Left forelimb (tissue), 1 donor: ENCODE measurements at places on chromosomes 3 and 15.

GRCh38 chr3:71478568-71478967, 105.0 kb downstream of the FOXP1 start:
- DNase-seq = no peak

- no peak for DNase-seq
Observed at GRCh38 chr3:124510290-124510689, 220.0 kb upstream of the UMPS start.

DNA sequence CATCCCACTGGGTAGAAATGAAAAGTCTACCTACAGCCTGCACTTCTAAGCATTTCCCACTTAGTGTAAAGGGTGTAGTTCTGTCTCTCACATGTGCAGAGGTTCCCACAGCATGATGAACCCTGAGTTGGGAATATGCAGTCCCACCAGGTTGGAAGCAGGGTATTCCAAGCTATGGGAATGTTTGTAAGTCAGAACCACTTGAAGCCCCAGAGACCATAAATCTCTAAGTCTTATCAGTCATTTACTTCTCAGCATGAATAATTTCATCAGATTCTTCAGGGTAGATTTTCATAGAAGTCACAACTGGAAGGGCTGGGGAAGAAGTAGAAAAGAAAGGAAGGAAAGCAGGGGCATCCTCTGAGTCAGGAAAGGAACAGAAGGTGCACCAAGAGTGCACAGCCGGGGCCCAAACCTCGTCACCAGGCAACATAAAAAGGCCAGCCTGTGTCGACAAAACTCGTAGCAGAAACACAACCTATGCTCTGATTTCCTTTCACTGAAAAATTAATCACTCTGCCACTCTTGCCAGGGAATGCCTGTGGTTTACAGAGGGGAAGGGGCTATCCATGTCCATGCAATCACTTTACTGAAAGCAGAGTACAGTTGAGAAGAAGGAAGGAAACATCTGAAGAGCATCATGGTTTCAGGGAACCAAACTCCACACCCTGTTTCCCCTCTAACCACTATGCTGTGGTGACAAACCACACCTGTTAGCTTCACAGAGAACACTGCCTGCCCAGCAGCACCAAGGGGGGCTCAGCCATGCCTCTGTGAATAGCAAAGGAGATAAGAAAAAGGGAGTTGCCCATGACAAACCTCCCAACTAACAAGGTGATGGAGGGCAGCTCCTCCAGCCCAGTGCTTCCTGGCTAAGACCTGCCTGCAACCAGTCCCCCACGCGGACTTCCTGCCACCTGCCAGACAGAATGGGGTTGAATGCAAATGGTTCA, 40.5 kb downstream of the SH3BP5 start:
- DNase-seq = no peak

DNA sequence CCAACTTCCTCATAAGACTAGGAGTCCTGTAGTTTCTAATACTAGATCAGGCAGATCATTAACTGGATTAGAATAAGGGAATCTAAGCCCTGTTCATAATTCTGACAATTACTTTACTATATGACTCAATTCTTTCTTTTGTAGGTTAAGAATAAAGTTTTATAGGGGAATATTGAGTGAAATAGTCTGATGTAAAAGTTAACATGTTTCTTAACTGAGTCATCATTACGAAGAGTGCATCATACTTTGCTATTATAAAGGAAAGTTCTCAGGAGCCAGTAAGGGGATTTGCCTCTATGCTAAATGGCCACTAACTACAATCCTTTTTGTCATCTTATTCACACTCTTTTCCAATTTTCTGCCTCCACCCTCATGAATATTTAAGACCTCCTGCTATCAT, 63.1 kb downstream of the POLQ start:
- DNase-seq = no peak

DNA sequence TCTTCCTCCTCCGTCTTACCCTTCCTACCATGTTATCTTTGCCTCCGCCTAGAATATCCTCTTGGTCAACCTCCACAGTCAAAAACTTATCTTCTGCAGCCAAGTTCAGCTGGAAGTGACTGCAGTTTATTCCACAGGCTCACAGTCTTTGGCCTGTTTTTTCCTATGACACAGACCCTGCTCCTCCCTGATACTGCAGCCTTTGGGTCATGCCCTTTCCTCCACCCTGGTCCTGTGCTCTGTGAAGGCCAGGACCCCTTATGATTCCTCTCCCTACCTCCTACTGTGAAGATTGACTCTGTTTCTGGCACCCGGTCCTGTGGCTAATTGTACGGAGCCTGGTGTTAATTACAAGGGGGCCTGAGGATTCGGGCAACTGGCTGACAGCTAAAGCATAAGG, 49.3 kb upstream of the SCN5A start:
- DNase-seq = no peak

GRCh38 chr3:171932153-171932611, 89.0 kb downstream of the TMEM212 start:
- no peak for DNase-seq

DNA sequence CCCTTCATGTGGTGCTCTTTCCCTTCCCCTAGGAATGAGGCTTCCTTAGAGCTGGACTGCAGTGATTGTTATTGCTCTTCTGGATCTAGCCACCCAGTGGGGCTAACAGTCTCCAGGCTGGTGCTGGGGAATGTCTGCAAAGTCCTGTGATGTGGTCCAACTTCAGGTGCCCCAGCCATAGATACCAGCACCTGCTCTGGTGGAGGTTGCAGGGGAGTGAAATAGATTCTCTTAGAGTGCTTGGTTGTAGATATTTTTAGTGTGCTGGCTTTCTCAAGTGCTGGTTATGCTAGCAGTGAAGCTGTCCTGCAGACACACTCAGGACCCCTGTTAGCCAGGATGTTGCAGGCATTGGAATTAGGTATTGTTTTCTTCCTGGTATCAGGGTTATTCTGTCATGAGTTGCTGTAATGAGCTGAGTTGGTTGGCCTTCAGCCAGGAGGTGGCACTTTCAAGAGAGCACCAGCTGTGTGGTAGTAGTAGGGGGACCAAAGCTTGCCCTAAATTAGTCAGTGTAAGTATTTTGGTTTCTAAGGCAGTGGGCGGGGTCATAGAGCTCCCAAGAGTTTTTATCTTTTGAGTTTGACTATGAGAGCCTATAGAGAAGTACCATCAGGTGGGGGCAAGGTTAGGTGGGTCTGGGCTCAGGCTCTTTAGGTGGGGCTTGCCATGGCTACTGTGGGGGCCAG, 317.5 kb upstream of the SGO1 start:
- no peak for DNase-seq

DNA sequence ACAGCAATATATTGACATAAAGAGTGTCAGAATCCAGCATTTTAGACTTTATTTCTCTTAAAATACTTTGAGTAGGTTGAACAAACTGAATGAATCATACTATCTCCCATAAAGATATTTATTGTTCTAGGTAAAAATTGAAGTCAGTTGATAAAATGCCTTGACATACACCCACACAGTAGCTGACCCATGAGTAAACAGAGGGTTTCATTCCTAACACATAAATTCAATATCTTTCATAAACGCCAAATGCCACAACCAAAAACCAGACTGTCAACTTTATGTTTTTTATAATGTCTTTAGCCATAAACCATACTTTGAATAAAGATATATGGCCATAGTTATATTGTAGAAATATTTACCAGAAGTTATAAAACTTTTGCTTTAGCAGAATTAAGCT, 742.4 kb downstream of the NAALADL2 start:
- no peak for DNase-seq

GRCh38 chr3:95883801-95884200, 930.6 kb upstream of the EPHA6 start:
- DNase-seq = no peak

GRCh38 chr15:83430441-83430840, 16.7 kb upstream of the SH3GL3 start:
- no peak for DNase-seq

DNA sequence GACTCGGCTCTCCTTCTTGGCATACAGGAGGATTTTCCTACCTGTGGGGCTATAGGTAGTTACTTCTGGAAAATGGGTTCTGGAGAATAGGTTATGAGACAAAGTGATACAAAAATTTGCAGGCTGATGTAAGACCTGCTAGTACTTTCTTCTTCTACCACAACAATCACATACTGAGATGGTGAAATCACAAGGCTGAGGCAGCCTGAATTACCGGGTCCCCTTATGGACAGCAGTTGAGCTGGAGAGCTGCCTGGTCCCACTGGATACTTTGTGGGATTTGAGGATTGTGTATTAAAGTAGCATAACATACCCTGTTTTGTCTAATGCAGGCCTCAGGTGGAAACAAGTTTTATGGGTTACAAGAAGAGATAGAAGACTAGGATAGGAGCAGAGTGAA, 86.5 kb upstream of the FAM98B start:
- DNase-seq = no peak

- DNase-seq = no peak
Observed at GRCh38 chr3:188673646-188674186, 498.1 kb upstream of the TPRG1 start.

DNA sequence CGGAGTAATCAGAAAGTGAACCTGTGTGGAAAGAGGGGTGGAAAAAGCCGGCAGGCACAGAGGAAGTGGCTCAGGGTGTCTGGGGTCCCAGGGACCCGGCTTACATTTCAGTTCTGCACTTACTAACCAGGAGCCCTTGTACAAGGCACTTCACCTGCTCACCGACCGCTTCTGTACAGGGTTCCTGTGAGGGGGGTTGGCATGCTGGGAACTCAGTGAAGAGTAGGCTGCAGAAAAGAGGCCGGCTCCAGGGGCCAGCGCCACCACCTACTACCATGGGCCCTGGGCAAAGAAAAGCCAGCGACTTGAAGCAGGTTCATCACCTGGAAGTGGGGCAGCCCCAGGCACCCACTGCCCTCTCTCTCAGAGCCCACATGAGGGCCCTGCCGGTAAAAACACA, 6.2 kb downstream of the STIMATE start:
- no peak for DNase-seq

GRCh38 chr3:189737071-189737470, 105.9 kb downstream of the TP63 start:
- DNase-seq = no peak

- DNase-seq = no peak
Observed at GRCh38 chr3:61808526-61808925, 247.2 kb downstream of the PTPRG start.

DNA sequence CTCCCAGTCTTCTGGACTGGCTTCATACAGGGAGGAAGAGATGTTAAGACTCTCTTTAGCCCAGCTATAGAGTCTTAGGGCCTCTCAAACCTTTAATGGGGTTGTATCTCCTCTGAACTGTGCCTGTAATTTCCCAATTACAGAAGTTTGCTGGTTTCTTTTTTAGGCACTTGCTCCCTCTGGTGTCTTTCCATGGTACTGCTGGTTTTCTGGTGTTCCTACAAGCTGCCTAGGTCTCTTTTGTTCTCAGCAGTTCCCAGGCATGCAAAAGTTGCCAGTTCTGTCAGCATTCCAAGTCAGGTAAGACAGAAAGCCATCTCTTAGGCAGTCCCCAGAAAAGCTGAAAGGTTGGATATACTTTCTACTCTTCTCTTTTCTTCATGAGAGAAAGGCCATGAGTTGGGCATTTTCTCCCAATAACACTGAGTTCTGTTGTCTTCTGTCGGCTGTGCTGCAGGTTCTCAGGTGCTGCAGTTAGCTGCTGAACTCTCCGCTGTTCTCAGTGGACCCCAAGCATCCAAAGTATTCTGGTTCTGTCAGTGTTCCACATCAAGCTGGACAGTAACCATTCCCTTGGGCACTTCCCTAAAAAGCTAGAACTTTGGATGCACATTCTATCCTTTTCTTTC, 54.4 kb upstream of the EHHADH start:
- no peak for DNase-seq

DNA sequence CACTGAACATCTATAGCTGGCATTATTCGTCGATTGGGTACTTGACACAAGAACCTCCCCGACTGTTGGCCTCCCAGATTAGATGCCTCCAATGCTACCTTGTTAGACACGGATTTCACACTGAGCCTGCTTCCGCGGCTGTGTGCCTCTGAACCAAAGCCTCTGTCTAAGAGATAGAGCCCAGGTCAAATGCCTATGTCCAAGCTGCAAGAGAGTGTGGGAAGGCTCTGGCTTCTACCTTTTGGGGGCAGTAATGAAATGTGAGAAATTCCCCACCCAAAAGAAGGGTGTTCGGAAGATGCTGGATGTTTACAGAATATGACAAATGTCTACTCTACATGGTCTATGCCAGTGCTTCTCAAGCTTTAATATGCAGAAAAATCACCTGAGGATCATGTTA, 2.0 kb upstream of the RPUSD2 start:
- DNase-seq = no peak

DNA sequence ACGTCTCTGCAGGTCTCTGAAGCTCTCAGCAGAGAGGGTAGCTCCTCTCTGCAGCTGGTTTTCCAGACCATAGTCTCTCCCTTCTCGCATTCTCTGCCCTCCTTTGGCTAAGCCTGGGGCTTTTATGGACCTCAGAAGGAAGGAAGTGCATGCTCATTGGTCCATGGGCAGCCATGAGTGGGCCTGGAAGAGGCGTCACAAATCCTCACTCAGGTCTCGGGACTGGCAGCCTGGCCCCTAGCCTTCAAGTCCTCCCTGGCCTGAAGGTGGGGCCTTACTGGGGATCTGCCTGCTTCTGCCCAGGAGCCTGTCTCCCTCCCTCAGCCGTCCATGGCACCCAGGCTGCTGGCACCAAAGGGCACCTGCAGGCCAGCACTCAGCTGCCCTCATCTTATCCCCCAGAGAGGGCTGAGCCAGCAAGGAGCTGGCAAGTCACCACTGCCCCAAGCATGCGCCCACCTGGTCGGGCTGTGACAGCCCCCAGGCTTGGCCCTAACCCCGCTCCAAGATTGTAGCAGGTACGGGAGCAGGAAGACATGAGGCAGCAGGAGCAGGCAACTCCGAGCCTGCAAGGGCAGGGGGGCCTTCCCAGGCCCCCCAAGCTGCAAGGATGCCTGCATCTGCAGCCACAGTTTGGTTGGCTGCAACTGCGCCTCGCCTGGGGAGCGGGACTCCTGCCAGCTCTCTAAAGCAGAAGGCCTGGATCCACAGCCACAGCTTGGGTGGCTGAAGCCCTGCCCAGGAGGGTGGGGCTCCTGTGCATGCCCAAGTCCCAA, 37.4 kb downstream of the GHSR start:
- DNase-seq = no peak

- DNase-seq = no peak
Observed at GRCh38 chr3:131883711-131884407, 151.0 kb downstream of the CPNE4 start.

DNA sequence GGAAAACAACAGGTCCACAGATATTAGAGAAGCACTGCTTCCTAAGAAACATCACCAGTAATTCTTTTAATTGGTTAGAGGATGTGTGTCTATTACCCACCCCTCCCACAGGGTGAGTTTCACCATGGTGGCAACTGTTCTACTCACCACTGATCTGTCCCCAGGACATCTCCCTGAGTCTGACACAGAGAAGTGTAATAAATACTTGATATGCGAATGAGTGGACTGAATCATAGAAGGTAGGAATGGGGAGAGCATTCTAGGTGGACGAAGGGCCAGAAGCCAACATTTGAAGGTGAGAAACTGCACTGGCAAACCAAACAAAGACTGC, 452.7 kb upstream of the PROK2 start:
- no peak for DNase-seq
